Ecto neural progenitor cell (in vitro differentiated cells): ENCODE measurements at places on chromosomes 2 and 18.

GRCh38 chr2:196725882-196726281 lies 73.6 kb downstream of the GTF3C3 start:
- DNase-seq, result no peak

GRCh38 chr2:215870986-215871385 lies 142.4 kb downstream of the MREG start:
- DNase-seq, result no peak

GRCh38 chr2:228653884-228654283 lies 472.4 kb upstream of the SPHKAP start:
- no peak for DNase-seq

- no peak for DNase-seq
These were observed 55.1 kb upstream of the MAP4K3 start for GRCh38 chr2:39492095-39492590.

DNA sequence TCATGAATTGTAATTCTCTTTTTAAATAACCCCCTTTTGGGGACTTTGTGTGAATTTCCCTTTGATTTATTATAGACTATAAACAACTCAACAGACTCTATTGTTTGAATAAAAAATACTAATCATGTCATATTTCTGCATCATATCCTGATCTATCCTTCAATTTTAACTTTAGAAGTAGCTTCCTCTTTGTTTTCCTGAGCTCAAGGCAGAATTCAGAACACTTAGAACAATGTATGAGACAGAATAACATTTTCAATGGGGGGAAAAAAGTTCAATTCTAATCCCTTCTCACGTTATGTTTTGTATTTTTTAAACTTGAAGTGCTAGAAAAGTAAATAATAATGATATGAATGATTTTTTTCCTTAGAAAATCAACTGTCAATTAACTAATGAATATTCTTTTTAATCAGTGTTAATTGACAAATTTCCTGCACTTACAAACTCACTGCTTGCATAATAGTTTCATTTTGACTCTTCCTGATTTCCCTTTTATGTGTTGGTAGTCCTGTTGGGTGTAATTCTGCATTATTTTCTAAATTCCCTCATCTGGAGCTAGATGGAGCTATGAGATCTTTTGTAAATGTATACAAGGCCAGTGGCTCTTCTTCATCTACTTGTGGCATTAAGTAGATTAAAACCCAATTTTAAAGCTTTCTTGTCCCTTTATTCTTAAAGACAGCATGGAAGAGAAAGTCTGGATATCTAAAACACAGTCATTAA lies 326.1 kb downstream of the PARD3B start:
- no peak for DNase-seq

DNA sequence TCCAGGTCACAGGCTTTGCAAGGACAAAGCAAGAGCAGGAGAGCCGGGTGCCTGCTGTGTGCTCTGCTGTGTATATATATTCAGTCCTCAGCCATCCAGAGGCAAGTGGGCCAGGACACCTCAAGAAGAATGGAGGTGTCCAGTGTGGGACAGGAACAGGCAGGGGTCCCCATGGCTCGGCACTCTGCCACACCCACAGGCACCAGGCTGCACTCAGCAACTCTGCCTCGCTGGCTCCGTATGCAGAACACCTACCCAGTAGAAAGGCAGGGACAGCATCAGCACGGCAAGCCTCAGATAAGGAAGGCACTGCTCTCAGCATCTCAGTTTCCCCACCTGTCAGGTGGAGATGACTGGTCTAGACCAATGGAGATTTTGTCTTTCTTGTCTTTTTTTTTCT lies 57.8 kb downstream of the DNMT3A start:
- DNase-seq, result no peak

DNA sequence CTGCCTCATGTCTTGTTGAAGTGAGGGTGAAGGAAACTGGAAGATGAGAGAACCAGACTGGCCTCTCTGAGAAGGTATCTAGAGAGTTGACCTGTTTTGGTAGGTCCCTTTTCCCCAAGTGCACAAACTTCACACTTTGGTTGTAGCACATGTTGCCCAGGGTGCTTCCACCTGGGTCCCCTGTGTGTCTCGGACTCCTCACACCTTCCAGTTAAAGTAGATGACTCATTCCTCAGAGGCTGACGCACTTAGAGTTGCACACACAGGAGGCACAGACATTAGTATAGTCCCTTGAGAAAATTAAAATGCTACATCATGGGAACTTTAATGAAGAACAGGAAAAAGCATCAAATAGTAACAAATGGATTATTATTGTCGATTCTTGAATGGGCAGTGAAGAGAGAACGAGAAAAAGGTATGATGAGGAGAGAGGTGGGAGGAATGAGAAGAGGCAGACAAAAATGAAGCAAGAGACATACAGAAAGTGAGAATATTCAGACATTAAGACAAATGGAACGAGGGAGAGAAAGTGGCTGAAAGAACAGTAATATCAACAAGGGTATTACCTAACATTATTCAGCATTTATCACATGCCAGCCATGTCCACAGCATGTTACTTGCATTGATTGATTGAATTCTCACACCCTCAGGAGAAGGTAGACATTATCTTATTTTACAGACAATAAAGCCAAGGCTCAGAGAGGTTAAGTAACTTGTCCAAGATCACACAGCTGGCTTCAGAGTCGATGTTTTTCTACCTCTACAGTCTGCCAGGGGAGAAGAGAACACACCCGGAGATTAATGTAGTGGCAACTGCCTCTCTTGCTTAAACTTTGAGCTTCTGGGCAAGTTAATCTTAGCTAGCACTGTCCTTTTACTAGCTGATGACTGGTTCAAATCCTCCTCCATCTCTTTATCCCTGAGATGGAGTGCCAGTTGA lies 68.6 kb downstream of the FHOD3 start:
- no peak for DNase-seq

GRCh38 chr18:48541747-48542400 lies 3.0 kb downstream of the CTIF start:
- no peak for DNase-seq

- DNase-seq, result no peak
These were observed 2.4 kb downstream of the MEX3C start for GRCh38 chr18:51195086-51195450.
